ENCODE measurements at places on chromosomes 2 and 18.

- no peak for DNase-seq
Observed at GRCh38 chr2:217451666-217452065, 551.1 kb downstream of the TNS1 start.

DNA sequence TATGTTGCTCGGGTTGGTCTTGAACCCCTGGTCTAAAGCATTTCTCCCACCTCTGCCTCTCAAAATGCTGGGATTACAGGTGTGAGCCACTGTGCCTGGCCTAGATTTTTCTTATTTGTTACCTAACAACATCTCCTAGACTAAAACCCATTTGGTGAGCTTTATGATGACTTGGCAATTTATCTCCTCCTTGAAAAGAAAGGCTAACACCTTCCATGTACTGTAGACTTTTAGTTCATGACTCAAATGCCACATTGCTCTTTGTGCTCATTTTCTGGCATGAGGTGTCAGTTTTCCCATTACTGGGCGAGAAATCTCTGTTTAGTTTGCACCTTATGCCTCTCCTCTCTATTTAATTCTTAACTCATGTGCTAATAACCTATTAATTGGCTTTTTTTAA is 12.3 kb upstream of the SERPINB5 start:
- DNase-seq, result no peak

DNA sequence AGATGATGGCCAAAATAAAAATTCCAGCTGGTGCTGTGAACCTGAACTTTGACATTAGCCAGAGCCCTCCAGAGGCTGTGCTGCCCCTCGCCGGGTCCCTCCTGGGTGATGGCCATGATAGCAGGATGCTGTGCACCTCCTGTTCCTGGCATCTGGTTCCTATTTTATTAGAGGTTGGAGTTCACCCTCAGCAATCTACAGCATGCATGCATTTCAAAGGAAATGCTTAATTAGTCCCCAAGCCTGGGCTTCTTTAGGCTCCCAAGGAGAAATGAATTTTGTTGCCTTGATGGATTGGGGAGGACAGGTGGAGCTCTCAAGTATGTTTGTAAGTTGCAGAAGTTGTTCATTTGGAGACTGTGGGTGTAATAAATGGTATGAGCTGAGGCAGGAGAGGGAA is 166.9 kb downstream of the GLI2 start:
- no peak for DNase-seq

DNA sequence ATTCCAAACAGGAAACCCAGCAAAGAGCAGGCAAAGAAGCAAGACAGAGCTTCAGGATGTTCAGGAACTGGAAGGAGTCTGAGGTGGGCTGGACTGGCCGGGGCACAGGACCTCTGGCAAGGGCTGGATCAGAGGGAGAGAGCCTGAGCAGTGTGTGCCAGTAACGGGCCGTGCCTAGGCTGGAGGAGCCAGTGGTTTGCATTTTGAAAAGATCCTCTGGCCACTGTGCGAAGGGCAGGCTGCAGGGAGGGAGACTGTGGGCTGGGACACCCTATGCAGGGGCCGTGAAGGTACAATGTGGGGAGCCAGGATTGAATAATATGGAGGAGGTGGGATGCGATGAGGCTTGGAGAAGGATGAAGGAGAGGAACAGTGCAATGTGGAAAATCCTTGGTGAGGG is 6.2 kb upstream of the SDC1 start:
- no peak for DNase-seq

- DNase-seq, result no peak
Observed at GRCh38 chr2:231522418-231523180, 7.6 kb downstream of the NMUR1 start.

DNA sequence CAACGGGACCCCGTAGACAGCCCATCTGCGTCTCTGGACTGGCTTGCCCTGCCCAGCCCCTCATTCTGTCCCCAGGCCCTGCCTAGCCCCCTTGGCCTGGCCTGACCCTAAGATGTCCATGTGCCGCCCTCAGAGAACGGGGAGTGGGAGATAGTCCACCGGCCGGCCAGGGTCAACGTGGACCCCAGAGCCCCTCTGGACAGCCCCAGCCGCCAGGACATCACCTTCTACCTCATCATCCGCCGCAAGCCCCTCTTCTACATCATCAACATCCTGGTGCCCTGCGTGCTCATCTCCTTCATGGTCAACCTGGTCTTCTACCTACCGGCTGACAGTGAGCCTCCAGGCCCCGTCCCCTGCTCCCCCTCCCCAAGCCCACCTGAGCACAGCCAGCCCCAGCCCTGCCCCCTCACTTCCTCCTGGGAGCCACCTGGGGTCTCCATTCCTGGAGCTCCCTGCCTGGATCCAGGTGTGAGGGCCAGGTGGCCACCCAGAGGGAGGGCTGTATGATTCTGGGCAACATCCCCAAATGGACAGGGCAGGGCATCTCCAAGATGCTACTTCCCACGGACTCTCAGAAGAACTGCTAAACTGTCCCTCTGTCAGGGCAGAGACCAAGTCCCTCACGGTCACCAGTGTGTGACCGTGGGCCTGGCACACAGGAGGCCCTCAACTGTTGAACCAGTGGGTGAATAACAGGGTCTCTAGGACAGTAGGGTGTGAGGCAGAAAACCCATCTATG is 4.0 kb downstream of the CHRND start:
- no peak for DNase-seq

DNA sequence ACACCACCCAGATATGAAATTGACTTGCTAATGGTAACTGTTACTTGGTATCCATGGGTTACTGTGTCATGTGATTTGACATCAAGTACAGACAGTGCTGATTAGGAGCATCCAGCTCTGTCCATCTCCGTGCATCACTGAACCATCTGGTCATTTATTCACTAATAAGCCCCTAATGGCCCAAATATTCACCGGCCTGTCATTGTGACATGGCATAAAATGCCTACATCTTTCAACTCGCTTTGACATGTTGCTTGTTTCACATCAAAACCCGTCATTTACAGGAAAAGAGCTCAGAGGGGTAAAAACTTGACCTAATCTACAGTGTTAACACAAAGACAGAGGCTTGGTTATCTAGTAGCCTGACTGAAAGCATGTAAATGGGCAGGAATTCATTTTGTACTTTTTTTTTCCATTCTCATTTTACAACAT is 308.9 kb upstream of the ATP5MC3 start:
- DNase-seq, result no peak

DNA sequence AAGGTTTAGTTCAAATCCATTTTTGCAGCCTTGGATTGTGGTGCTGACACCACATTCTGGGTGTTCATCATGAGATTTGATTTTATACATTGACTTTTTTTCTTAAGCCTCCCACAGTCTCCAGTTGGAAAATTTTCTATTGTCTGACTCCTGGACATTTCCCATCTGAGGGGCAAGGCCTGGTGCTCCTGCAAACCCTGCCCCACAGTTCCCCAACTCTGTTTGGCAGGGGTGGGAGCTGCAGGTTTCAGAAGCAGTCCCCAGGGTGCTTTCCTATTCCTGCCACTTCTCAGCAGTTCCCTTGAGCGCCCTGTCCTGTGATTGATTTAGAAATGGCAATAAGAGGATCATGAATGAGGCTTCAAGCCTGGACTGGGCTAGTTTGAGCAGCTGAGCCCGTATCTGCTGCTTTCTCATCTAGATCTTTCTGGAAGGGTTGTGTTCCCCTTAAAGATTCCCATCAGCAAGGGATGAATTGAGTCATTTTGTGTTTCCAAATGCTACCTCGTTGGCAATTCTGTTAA is 77.0 kb downstream of the CIB4 start:
- DNase-seq, result no peak

DNA sequence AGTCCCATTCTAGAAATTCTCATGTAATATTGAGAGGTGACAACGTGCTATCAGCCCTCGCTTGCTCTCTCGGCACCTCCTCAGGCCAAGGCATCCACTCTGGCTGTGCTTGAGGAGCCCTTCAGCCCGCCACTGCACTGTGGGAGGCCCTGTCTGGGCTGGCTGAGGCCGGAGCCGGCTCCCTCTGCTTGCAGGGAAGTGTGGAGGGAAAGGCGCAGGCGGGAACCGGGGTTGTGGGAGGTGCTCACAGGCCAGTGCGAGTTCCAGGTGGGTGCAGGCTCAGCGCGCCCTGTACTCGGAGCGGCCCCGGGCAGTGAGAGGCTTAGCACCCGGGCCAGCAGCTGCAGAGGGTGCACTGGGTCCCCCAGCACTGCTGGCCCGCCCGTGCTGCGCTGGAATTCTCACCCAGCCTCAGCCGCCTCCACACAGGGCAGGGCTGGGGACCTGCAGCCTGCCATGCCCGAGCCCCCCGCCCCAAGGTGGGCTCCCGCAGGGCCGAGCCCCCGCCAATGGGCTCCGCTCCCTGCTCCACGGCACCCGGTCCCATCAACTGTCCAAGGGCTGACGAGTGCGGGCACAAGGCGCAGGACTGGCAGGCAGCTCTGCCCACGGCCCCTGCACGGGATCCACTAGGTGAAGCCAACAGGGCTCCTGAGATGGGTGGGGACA is 1680.6 kb upstream of the LRRTM1 start:
- no peak for DNase-seq

DNA sequence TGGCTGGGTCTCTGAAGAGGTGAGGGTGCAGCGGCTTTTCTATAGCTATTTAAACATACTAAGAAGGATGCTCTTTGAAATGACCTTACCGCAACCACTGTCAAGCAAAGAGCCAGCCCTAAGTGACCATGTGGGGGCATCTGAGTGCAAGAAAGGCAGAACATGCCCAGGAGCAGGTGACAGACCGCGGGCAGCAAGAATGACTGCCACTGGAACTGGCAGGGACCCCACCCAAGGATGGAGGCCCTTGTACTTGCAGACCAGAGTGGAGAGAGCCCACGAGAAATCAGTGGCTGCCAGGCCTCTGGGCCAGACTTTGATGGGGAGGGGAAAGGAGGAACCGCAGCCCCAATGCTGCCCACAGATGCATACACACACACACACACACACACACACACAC is 33.1 kb downstream of the DNMT3A start:
- DNase-seq, result no peak

- DNase-seq, result no peak
Observed at GRCh38 chr2:26786207-26787028, 562 bp downstream of the CENPA start.

- no peak for DNase-seq
Observed at GRCh38 chr2:11371092-11371937, 26.9 kb upstream of the ROCK2 start.

DNA sequence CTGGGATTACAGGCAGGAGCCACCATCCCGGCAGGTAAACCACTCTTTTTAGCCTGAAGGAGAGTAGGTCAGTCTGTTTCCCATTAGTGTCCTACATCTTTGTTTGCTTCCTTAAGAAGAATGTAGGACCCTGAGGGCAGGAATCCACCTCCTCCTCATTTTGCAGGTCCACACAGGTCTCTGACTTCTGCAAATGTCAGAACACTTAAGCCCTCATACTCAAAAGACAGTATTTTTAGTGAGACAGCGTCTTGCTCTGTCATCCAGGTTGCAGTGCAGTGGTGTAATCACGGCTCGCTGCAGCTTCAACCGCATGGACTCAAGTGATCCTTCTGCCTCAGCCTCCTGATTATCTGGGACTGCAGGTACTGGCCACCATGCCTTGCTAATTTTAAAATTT is 9.3 kb downstream of the PSTPIP2 start:
- DNase-seq, result no peak

GRCh38 chr18:59041819-59042815 is 97.6 kb upstream of the SEC11C start:
- no peak for DNase-seq

DNA sequence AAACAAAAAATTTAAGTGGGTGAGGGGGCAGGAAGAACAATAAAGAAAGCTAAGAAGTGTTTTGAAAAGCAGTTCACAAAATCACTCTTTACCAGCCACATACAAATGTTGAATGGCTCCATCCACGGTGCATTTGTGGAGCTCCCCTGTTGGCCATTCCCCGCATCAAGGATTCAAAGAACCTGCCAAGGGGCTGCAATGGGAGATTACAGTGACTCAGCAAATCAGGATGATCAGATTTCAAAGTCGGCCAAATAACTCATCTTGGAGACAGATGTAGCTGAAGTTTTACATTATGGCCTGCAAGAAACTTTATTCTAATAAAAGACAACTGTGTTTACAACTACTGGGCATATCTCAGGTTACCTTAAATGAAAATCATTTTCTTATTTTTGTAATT is 26.9 kb downstream of the COL4A3 start:
- DNase-seq, result no peak

DNA sequence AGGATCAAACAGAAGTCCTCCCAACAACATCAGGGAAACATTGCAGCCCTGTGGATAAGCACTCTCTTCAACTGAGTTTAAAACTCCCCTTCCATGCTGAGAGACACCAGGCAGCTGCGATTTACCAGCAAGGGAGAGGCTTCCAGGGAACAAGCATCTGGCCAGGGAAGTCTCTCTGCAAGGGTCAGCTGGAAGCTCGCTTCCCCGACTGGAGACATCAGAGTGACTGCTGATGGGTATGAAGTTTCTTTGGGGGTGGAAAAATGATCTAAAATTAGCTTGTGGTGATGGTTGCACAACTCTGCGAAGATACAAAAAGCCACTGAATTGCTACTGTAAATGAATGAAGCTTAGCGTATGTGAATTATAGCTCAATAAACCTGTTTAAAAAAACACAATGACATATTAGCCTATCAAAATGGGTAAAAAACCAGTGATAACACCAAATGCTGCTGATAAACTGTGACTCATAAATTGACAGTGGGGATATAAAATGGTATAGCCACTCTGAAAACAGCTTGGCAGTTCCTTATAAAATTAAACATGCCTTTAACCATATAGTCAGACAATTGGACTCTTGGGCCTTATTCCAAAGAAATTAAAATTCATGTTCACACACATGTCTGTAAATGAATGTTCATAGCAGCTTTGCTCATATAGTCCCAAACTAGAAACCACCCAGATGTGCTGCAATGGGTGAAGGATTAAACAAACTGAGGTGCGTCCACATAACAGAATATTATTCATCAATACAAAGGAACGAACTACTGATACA is 1082.0 kb downstream of the SOCS6 start:
- DNase-seq, result no peak

DNA sequence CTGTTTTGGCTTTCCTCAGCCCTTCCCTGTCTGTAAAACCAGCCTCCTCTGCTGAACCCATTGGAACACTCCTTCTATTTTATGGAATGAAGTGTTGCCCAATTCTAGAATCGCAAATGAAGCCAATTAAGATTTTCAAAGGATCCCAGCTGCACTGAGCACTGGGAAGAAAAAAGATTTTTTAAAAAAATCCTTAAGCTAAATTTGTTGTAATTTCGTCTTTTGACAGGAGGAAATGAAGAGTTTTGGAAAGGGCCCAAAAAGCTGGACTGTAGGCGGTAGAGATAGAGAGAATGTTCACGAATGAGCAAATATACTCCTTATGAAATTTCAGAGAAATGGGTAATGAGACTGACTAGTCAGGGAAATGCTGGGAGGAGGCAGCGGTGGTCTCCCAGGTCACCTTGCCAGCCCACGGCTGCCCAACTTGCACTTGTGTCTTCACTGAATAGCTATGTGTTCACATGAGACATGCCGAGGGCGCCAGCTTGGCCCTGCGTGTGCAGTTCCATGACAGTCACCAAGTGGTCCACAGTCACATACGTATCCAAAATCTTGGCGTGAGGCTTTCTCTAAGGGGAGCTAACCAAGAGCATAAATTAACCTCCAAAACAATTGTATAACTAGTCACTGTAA is 69.9 kb downstream of the SGPP2 start:
- DNase-seq, result no peak
